ENCODE measurements at places on chromosomes 12 and 14. TPM values are rescaled to one million over a fixed set of nuclear protein-coding genes. Genes with fewer than 3 reads are reported as not detected.

DNA sequence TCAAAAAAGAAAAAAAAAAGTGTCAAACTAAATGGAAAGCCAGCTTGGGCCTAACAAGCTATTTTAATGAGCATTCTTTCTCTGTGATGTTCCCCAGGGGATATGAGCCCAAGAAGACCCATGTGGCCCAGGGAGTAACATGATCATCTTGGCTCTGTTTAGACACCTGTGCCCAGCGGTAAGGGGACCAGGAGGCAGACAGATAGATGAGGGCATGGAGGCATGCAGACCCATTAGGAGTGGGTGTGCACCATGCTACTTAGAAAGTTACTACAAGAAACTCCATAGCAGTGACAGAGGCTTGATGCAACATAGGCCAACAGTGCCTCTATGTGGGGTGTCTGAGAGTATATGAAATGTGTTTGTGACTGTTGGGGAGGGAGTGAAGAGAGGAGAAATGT lies 3.1 kb upstream of the CREBL2 start:
- H3K27ac ChIP-seq: no peak overlapping the region
- H3K27me3 ChIP-seq: no peaks in the 10 kb centered on the region
- peaks cover 7% of the 10 kb centered on the region for H3K4me1 ChIP-seq
- peak; percentile 26 for DNase-seq
- no peak overlapping the region for H3K4me3 ChIP-seq
- H3K36me3 ChIP-seq: no peaks in the 10 kb centered on the region

DNA sequence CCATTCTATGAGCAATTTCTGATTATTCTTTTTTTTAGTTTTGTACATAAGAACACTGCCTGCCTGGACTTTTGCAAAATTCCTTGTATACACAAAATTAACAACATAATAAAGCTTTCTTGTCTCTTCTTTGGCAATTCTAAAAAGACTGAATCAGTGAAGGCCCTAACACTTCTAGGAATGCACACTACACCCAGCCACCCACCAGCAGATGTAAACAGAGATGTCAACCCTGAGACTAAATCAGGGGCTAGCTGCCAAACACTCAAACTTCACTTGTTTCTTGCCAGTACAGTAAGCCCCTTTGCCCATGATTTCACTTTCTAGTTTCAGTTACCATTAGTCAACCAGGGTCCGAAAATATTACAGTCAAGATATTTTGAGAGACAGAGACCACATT lies 15.5 kb downstream of the DCAF5 start:
- H3K27ac ChIP-seq: no peak overlapping the region
- no peak overlapping the region for H3K4me3 ChIP-seq
- DNase-seq: peak; percentile 21
- H3K27me3 ChIP-seq: no peaks in the 10 kb centered on the region
- peaks cover 12% of the 10 kb centered on the region for H3K36me3 ChIP-seq
- H3K4me1 ChIP-seq: no peaks in the 10 kb centered on the region

- H3K27ac ChIP-seq: no peak overlapping the region
- no peaks in the 10 kb centered on the region for H3K27me3 ChIP-seq
- no peak for DNase-seq
- no peaks in the 10 kb centered on the region for H3K36me3 ChIP-seq
- H3K4me1 ChIP-seq: no peaks in the 10 kb centered on the region
- no peak overlapping the region for H3K4me3 ChIP-seq
These were observed 22.1 kb downstream of the CLECL1 start for GRCh38 chr12:9710584-9711375.

Gene GAS2L3
- total RNA-seq: 17.5 TPM

- peak overlapping the region; percentile 97 for H3K27ac ChIP-seq
- H3K27me3 ChIP-seq: no peaks in the 10 kb centered on the region
- H3K36me3 ChIP-seq: no peaks in the 10 kb centered on the region
These were observed 84.4 kb downstream of the SLC24A4 start for GRCh38 chr14:92407410-92407809.

GRCh38 chr14:104123879-104124278 lies 14.5 kb upstream of the KIF26A start:
- no peaks in the 10 kb centered on the region for H3K4me1 ChIP-seq
- H3K27ac ChIP-seq: no peak overlapping the region
- peaks cover 30% of the 10 kb centered on the region for H3K27me3 ChIP-seq

GRCh38 chr14:59186306-59186705 lies 2.2 kb upstream of the DAAM1 start:
- H3K4me1 ChIP-seq: peaks cover 12% of the 10 kb centered on the region
- H3K27ac ChIP-seq: no peak overlapping the region
- no peaks in the 10 kb centered on the region for H3K36me3 ChIP-seq

DNA sequence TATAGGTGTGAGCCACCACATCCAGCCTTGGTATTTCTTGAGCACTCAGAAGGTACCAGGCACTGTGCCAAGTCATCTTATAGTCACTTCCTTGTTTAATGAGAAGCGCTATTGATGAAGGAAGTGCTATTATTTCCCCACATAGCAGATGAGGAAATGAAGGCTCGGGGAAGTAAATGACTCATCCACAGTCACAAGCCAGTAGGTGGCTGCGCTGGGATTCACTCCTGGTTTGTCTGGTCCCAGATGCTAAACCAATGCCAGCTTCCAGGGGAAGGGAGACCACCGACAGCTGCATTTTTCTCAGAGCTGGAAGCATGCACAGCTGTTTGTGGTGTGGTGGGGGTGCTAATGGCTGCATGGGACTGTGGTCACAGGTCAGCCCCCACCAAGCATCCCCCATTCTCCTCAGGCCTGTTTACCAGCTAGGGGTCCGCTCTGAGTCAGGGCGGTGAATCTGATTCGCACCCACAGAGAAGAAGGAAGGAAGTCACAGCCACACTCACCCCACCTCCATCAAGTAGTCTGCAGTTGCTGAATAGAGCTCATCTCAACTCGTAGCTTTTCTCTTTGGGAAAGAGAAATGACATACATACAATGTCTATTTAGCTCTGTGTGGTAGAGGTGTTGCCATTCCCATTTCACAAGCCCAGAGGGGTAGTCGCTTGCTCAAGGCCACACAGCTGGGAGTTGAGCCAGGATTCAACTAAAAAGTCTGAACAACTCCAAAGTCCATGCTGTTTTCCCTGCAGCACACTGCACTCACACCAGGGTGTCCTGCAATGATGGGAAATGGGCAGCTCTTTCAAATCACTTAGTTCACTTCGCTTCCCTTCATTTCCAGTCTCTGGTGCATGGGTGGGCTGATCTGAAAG lies 6.3 kb upstream of the LTBP2 start:
- H3K27me3 ChIP-seq: peaks cover 23% of the 10 kb centered on the region
- H3K4me3 ChIP-seq: no peak overlapping the region
- H3K27ac ChIP-seq: no peak overlapping the region
- peaks cover 28% of the 10 kb centered on the region for H3K4me1 ChIP-seq

Gene ZNF891
- total RNA-seq: 1.9 TPM

Gene PTCSC3
- not detected for total RNA-seq

GRCh38 chr12:122064780-122065588 lies 13.6 kb upstream of the MLXIP start:
- H3K27ac ChIP-seq: no peak overlapping the region
- H3K27me3 ChIP-seq: no peaks in the 10 kb centered on the region
- H3K36me3 ChIP-seq: peaks cover 16% of the 10 kb centered on the region
- H3K4me3 ChIP-seq: no peak overlapping the region
- peaks cover 35% of the 10 kb centered on the region for H3K4me1 ChIP-seq

Gene KMT2D
- total RNA-seq: 25.6 TPM

Gene NANOG
- 0.04 TPM for total RNA-seq

GRCh38 chr12:58186914-58187313 lies 245.5 kb downstream of the ATP23 start:
- H3K4me1 ChIP-seq: no peaks in the 10 kb centered on the region
- DNase-seq: no peak
- no peaks in the 10 kb centered on the region for H3K36me3 ChIP-seq
- H3K27ac ChIP-seq: no peak overlapping the region
- H3K4me3 ChIP-seq: no peak overlapping the region
- H3K27me3 ChIP-seq: no peaks in the 10 kb centered on the region

DNA sequence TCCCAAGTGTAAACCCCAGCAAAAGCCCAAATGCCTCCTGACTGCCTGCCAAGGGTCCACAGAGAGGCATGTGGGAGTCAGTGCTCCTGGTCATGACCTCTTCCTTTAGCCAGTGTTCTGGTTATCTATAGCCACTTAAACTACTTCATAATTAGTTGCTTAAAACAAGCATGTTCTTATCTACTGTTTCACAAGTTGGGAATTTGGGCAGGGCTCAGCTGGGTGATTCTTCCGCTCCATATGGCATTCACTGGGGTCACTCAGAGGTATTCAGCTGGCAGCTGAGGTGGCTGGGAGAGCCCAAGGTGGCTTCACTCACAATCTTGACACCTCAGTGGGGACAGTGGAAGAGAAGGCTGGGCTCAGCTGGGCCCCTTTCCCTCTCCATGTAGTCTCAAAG lies 184.0 kb upstream of the RGS6 start:
- no peaks in the 10 kb centered on the region for H3K36me3 ChIP-seq
- H3K27me3 ChIP-seq: peaks cover 5% of the 10 kb centered on the region
- no peak overlapping the region for H3K4me3 ChIP-seq
- peaks cover 5% of the 10 kb centered on the region for H3K4me1 ChIP-seq

Gene TAS2R19
- 3.6 TPM for total RNA-seq

- no peak overlapping the region for H3K27ac ChIP-seq
- H3K36me3 ChIP-seq: peaks cover 22% of the 10 kb centered on the region
- no peaks in the 10 kb centered on the region for H3K27me3 ChIP-seq
- no peaks in the 10 kb centered on the region for H3K4me1 ChIP-seq
- DNase-seq: no peak
- no peak overlapping the region for H3K4me3 ChIP-seq
These were observed 11.4 kb downstream of the PRORP start for GRCh38 chr14:35133542-35134328.

GRCh38 chr12:28278499-28278898 lies 88.2 kb downstream of the CCDC91 start:
- no peak for DNase-seq
- H3K27ac ChIP-seq: no peak overlapping the region
- no peaks in the 10 kb centered on the region for H3K27me3 ChIP-seq
- H3K36me3 ChIP-seq: no peaks in the 10 kb centered on the region
- H3K4me1 ChIP-seq: no peaks in the 10 kb centered on the region
- H3K4me3 ChIP-seq: no peak overlapping the region

- no peaks in the 10 kb centered on the region for H3K27me3 ChIP-seq
- no peaks in the 10 kb centered on the region for H3K4me1 ChIP-seq
- no peak overlapping the region for H3K4me3 ChIP-seq
These were observed 449.9 kb upstream of the FLRT2 start for GRCh38 chr14:85079842-85080730.

GRCh38 chr12:26608273-26608672 lies 224.7 kb downstream of the ITPR2 start:
- no peaks in the 10 kb centered on the region for H3K27me3 ChIP-seq
- DNase-seq: no peak
- no peak overlapping the region for H3K27ac ChIP-seq
- H3K36me3 ChIP-seq: no peaks in the 10 kb centered on the region
- H3K4me1 ChIP-seq: no peaks in the 10 kb centered on the region

GRCh38 chr12:108933949-108934348 lies 54.1 kb downstream of the DAO start:
- H3K27ac ChIP-seq: no peak overlapping the region
- H3K36me3 ChIP-seq: no peaks in the 10 kb centered on the region
- H3K4me1 ChIP-seq: no peaks in the 10 kb centered on the region
- H3K4me3 ChIP-seq: no peak overlapping the region

Gene SMCO2
- not detected for total RNA-seq

DNA sequence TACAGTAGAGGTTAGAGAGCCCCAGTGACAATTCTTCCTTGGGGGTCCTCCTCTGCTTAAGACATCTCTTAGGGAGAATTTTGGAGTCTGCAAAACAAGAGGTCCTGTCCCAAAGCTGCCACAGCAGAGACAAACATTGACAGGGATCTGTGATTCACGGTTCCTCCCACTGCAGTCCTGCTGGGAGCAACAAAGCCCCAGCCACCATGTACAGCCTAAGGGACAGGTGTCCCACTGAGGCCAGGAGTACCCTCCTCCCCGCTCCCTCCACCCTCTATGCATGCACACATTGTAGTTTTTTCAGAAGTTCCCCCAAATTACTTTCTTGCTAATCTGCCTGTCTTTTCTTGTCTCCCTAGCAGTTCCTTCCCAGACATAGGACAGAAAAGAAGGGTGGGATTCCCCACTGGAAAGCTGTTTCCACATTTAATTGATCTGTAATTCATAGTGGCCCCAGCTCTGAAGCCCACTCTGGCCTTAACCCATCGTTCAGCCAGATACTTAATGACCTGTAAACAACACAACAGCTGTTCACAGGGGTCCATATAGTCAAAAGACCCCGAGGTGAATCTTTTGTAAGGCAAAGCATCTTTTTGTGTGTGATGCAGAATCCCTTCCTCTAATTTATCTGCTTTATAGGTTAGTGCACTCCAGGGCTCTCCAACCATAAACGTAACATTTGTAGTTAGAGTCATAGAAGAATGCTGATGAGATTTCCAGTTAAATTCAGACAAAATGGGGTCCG lies 13.9 kb upstream of the PRICKLE1 start:
- no peak overlapping the region for H3K27ac ChIP-seq
- no peak overlapping the region for H3K4me3 ChIP-seq
- no peak for DNase-seq
- no peaks in the 10 kb centered on the region for H3K27me3 ChIP-seq
- H3K36me3 ChIP-seq: no peaks in the 10 kb centered on the region

Gene SCNN1A
- not detected for total RNA-seq
